ENCODE measurements at places on chromosomes 5 and 9.

GRCh38 chr9:16039218-16039987 is 486.6 kb downstream of the CCDC171 start:
- no peak for DNase-seq

DNA sequence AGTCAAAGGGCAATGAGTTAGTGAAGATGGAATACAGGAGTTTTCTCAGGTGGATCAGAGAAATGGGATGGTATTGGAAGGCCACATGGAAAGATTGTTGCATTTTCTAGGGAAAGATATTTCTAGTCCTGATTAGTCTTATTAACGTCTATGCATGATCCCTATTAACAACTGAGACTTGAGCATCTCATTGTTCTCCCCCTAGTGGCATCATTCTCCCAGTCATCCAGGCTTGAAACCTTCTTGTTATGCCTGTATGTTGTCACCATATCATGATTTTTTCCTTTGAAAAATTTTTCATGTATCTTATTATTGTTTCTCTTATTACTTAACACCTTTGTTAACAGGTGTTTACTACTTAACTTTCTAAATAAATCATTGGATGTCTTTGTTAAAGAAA is 34.4 kb downstream of the KIF2A start:
- no peak for DNase-seq

GRCh38 chr5:225334-225733 is 7.2 kb downstream of the SDHA start:
- DNase-seq, result no peak

- no peak for DNase-seq
These were observed 43.7 kb upstream of the SHOC1 start for GRCh38 chr9:111838439-111838838.

DNA sequence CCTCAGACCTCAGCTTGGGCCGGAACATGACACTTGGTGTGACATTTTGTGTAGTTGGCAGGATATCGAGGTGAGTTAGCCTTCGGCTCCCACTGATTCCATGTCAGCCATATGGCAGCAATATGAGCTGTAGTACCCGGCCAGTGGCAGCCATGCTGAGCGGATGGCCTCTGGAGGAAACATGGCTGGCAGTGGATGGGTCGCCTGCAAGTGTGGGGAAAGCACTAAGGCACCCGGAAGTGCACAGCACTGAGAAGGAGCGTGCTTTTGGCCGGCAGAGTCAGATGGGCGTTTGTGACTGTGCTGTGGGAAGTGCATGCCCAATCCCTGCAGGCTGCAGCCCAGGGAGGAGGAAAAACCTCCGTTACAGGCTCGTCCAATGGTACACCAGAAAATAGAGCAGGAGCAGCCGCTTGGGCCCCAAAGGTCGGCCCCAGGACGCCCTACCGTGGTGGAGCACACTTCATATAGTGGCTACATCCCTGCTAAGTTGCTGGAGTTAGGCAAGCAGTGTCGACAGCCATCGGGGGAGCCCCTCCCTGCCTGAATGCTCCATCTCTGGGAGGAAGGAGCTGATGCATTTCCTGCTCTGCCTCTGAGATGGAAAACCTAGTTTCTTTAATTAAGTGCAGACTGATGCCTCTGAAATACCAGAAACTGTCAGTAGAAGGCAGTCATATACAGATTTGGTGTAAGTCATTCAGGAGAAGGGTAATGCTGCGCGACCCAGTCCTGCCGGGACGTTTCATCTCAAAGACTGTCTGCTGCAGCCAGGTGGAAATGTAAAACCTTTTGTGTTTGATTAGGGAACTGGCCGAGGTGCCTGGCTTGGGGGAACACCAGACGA is 2185.8 kb upstream of the ACO1 start:
- DNase-seq, result no peak

GRCh38 chr9:133158695-133159094 is 5.0 kb downstream of the GBGT1 start:
- DNase-seq, result no peak

- no peak for DNase-seq
These were observed 32.7 kb upstream of the NOTCH1 start for GRCh38 chr9:136578626-136578914.

DNA sequence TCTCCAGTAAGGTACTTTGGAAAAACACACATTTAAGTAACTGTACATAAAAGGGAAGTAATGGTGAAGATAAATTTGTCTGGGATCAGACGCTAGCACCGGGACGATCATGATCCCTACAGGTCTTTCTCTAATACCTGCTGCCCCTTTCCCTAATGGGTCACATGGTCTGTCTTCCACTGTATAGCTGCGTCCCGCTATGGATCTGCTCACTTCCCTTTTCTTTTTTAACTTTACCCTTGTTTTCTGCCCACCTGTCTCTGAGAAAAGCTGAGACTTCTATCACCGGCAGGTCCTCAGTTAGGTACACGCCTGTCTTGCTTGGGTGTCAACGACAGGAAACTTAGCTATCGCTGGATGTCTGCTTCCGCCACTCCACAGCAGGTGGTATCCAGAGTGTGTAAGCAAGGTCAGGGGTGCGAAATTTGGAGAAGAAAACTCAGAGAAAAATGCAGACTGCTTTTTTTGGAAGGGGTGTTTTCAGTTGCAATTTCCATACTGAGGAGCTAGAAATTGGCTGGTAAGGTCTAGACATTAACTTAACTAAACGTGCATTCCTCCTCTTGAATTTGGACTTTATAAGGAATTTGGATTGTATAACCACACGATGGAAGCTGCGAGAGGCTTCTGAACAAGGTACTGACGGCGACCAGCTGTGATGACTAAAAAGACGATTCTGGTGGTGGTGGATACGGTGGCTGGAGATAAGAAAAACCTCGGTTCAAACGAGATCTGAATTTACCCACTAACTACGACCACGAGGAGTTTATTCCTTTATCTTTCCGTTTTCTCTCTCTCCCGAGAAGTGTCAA is 1.1 kb upstream of the ICE1 start:
- DNase-seq, result peak; percentile 38

DNA sequence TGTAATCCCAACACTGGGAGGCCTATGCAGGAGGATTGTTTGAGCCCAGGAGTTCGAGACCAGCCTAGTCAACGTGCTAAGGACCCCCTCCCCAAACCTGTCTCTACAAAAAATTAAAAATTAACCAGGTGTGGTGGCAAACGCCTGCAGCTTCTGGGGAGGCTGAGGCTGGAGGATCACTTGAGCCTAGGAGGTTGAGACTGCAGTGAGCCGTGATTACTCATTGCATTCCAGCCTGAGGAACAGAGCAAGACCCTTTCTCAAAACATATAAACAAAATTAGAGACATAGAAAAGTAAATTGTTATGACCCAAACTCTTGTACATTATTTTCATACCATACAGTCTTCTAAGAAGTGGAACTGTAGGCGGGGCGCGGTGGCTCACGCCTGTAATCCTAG is 1.1 kb downstream of the GPR107 start:
- no peak for DNase-seq

GRCh38 chr5:68953231-68953874 is 140.5 kb upstream of the SLC30A5 start:
- DNase-seq, result no peak

GRCh38 chr9:134187891-134188385 is 23.6 kb upstream of the RNU6ATAC start:
- DNase-seq, result no peak

DNA sequence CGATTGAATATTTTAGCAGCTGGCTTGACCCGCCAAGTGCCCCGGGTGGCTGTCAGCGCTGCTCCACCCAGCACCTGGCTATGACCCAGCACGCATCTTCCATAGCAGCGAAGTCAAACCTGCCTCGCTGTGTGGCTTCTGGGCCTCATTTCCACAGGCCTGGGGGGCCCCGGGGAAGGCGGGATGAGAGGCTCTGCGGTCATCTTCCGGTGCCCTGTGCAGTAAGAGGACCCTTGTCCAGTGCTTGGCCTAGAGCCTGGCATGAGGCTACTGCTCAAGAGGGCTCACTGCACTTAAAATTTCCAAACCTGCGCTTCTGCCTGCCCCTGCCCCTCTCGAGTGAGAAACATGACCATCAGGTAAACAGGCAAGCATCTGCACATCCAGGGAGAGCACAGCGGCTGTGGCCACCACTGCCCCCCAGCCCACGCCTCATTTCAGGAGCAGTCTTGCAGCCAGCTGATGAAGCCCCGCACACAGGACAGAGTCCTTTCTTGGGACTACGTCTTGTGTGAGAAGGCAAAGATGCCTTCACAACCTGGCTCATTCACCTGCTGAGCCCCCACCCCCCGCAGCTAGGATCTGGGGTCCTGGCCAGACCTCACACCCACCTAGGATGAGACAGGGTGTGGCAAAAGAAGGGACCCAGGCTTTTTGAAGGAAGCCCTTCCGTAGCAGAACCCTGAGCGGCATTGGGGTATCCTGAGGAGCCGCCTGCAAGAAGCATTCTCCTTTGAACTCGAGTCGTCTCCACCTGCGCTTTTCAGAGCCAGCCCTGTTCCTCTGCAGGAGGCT is 69.5 kb upstream of the UNC5A start:
- peak; percentile 20 for DNase-seq

DNA sequence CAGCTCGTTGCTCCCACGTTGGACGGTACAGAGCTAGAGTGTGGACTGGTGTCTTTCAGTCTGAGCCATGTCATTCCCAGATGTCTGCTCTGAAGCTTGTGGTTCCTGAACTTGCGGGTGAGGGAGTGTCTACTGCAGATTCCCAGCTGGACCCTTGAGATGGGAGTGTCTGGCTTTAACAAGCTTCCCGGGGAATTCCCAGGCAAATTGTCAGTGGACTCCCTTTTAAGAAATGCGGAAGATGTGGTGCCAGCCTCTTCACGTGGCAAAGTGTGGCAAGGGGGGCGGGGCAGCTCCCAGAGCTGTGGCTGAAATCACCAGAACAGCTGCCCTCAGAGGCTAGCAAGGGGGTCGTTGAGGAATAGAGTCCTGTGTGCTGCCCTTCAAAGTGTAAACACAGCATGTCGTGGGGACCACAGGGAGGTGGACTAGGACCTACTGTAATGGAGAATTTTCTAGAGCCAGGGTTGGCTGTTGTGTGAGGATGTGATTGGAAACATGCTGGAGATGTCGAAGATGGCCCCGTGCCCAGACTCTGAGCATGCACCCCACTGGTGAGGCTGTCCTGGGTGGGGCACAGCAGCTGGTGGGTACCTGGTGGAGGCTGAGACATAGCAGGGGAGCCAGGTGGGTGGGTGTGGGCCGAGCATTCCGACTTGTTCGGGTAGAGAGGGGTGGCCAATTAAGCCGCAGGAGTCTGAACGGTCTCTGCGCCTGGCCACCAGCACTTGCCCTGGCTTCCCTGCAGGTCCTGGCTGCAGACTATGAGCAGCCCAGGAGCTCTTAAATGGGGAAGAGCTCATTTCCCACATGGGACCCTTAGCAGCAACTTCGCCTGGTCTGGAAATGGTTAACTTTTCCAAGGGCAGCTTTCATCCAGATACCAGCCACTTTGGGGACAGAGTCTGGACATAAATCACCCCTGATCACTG is 37.4 kb downstream of the PRRX2 start:
- DNase-seq, result no peak

- DNase-seq, result no peak
These were observed 136.7 kb upstream of the MOCS2 start for GRCh38 chr5:53246042-53246836.

DNA sequence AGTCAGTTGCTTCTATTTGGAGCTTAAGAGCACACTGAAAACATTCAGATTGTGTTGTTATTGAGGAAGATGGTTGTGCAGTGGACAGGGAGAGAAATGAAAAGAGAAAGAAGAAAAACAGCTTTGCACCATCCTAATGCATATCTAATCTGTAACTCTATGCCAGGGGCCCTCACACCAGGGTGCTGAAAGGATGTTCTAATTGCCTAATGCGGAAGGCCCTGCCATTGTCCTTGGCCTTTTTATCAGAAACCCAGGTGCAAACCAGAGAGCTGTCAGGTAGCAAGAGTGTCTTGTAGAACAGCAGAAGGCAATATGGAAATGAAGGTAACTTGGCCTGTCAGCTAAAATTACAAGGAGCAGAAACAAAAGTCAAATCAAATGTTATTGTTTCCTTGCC is 384.5 kb upstream of the PIK3R1 start:
- peak; percentile 32 for DNase-seq

Data from NCI-H345 (cell line).